ENCODE measurements at places on chromosomes 1 and 21. TPM values are rescaled to one million over a fixed set of nuclear protein-coding genes. Genes with fewer than 3 reads are reported as not detected.

GRCh38 chr1:179938752-179939151 lies 15.9 kb upstream of the CEP350 start:
- H3K4me1 ChIP-seq: no peaks in the 10 kb centered on the region
- no peak overlapping the region for H3K27ac ChIP-seq
- H3K27me3 ChIP-seq: peaks cover 5% of the 10 kb centered on the region
- H3K36me3 ChIP-seq: no peaks in the 10 kb centered on the region
- no peak overlapping the region for H3K4me3 ChIP-seq

DNA sequence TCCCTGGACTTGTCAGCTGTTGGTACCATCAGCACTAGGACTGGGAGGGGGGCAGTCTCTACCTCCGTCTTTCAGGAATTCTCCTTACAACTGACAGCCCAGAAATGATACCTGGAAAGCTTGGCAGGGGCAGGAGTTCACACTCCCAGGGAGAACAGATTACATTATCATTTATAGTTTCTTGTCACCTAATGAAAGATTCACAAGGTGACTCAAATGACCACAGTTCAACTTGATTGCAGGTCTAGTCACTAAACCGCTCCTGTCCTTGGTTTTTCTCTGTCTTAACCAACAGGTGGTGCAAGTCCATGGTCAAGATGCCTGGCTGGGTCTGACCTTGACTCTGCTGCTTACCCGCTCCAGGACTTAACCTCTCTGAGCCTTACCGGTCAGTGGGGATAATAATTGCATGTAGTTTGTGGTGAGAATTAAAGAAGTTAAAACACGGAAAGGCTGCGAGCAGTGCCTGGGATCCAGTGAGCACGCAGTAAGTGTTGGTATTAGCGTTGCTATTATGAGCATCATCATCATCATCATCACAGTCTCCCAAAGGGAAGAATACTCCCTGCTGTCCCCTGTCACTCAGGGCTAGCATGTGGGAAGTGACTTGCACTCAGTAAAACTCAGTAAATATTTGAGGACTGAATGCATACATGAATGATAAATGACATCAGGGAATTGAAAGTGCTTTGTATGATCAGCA lies 125.3 kb upstream of the CD34 start:
- peak; percentile 31 for DNase-seq
- H3K36me3 ChIP-seq: no peaks in the 10 kb centered on the region
- H3K4me3 ChIP-seq: no peak overlapping the region
- H3K27ac ChIP-seq: no peak overlapping the region
- H3K4me1 ChIP-seq: no peaks in the 10 kb centered on the region
- no peaks in the 10 kb centered on the region for H3K27me3 ChIP-seq

DNA sequence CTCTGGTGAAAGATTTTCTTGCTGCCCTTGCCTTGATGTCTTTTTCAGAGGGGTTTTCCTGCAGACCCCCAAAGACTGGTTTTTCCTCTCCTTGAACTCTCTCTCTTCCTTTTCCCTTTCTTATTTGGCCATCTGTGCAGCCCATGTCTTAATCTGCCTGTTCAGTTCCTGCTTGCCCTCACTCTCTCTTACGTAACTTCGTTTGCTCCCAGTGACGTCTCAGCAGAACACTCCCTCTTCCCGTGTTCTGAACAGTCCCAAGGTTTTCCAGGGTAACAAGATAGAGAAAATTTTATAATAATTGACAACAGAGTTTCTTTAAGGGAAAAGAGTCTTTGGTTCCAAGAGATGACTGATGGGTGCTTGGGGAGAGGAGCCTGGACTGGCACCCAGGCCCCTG lies 109.1 kb upstream of the LMO4 start:
- no peaks in the 10 kb centered on the region for H3K36me3 ChIP-seq
- no peak overlapping the region for H3K27ac ChIP-seq
- no peaks in the 10 kb centered on the region for H3K27me3 ChIP-seq
- no peak for DNase-seq
- H3K4me1 ChIP-seq: peaks cover 2% of the 10 kb centered on the region

PADI2 gene
- not detected for total RNA-seq

- DNase-seq: no peak
- H3K4me3 ChIP-seq: no peak overlapping the region
- H3K36me3 ChIP-seq: no peaks in the 10 kb centered on the region
Measured at GRCh38 chr1:214039394-214040018, 51.7 kb downstream of the PROX1 start.

- H3K27ac ChIP-seq: no peak overlapping the region
- DNase-seq: no peak
- H3K27me3 ChIP-seq: no peaks in the 10 kb centered on the region
Measured at GRCh38 chr1:16617778-16618580, 4.6 kb upstream of the NBPF1 start.

GRCh38 chr1:187626056-187626455 lies 797.3 kb downstream of the PLA2G4A start:
- H3K4me3 ChIP-seq: no peak overlapping the region
- H3K36me3 ChIP-seq: no peaks in the 10 kb centered on the region
- H3K4me1 ChIP-seq: no peaks in the 10 kb centered on the region
- no peaks in the 10 kb centered on the region for H3K27me3 ChIP-seq

DNA sequence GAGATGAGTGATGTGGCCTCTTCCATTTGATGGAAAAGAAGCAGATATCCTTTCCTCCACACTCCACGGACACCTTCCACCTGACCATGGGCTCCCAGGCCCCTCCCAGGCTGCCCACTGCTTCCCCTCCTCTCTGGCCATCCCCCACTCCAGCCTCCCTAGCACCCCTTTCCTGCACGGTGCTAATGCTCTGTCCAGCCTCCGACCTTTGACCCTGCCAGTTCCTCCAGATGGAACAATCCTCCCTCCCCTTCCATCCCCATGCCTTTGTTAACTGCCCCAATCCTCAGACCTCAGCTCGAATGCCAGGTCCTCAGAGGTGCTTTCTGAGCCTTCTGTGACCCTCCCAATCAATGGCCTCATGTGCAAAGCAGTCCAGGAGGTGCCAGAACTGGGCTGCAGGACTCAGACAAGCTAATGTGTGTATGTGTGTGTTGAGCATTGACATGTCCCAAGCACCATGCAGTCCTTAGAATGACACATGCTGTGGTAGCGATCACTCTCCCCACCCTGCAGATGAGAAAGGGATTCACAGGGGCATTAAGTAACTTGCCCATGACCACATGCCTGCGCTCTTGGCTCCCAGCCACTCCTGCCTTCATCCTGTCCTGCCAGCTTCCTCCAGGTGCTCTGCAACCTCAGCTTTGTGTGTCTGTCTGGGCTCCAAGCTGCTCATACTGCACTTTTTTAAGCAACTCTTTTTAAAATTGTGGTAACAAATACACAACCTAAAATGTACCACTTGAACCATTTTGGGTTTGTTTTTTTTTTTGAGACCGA lies 63.5 kb upstream of the EDN2 start:
- H3K27ac ChIP-seq: no peak overlapping the region
- no peaks in the 10 kb centered on the region for H3K4me1 ChIP-seq
- H3K27me3 ChIP-seq: no peaks in the 10 kb centered on the region
- DNase-seq: no peak

GRCh38 chr1:246032984-246033383 lies 474.1 kb downstream of the SMYD3 start:
- H3K4me3 ChIP-seq: no peak overlapping the region
- H3K36me3 ChIP-seq: no peaks in the 10 kb centered on the region
- H3K27me3 ChIP-seq: no peaks in the 10 kb centered on the region
- H3K27ac ChIP-seq: no peak overlapping the region
- DNase-seq: no peak

DNA sequence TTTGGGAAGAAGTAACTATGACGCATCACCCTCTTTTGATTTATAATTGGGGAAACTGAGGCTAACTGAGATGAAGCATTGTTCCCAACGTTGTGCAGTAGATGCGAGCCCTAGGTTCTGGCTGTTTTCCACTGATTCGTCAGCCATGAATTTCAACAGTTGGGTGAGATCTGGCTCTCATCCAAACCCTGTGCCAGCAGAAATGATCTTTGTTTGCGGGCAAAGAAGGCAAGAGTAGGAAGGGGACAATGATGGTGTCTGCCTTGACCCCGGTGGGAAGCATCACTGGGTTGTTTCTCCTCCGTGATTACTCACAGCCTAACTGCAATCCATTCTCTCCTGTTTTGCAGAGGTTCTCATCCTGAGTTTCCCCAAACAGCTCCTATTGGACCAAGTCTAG lies 142.3 kb downstream of the MIS18A start:
- H3K27me3 ChIP-seq: peaks cover 4% of the 10 kb centered on the region
- H3K27ac ChIP-seq: no peak overlapping the region
- peaks cover 2% of the 10 kb centered on the region for H3K4me1 ChIP-seq
- H3K4me3 ChIP-seq: no peak overlapping the region

DNA sequence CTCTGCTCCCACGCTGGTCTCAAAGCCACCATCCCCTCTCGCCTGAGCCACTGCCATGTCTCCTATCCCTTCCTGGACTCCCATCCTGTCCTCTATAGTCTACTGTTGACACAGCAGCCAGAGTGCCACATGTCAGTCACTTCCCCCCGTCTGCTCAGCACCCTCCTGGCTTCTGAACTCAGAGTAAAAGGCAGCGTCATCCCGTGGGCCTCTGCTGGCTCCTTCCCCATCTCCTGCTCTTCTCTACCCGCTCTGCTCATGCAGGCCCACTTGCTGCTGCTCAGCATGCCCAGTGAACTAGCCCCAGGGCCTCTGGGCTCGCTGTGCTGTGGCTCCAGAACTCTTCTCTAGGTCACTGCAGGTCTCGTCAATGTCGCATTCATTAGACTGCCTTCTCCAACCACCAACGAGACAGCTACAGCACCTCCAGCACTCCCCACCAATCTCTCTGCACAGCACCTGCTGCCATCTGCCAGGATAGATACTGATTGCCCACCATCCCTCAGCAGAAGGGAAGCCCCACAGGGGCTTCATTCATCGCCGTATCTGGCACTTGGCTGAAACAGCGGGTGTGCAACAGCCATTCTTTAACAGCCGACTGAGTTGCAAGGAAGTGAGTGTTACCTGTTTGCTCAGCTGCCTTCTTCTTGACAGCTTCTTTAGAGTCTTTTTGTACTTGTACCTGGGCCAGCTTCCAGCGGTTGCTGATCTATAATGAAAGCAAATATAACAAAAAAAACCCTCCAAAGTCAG lies 11.8 kb upstream of the SRM start:
- no peaks in the 10 kb centered on the region for H3K4me1 ChIP-seq
- H3K4me3 ChIP-seq: no peak overlapping the region
- H3K27ac ChIP-seq: no peak overlapping the region
- DNase-seq: no peak
- H3K27me3 ChIP-seq: no peaks in the 10 kb centered on the region

Data from IMR-90 (cell line).